RWPE2 (cell line): ENCODE measurements at places on chromosomes 13 and 19.

GRCh38 chr13:113216254-113217048, 7.0 kb downstream of the CUL4A start:
- no peak for DNase-seq

DNA sequence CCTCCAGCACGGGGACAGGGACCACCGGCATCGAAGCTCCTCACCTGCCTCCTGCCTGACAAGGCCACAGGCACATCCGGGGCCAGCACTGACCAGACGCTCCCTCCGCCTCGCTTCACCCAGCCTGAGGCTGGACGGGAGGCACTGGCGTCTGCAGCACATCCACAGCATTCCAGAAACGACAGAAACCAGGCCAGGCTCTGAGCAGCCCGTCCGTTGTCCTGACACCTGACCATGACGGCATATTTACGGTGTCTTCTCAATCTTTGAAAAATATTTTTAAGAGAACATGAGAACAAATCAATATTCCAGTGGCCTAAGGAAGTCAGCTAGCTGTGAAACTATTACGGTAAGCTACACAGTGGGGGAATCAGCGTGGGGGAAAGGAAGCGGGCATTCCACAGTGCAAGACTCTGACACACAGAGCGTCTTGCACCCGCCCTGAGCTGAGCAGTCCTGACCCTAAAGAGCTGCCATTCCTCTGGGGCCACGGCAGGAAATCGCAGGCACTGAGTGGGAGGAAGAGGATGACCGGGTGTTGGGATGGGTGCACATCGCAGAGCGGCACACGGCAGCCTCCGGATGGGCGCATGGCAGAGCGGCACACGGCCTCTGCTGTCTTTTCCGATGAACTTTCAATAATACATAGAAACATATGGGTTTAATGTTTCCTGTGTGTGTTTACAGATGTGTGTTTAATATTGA, 26.8 kb downstream of the RASA3 start:
- peak; percentile 21 for DNase-seq

DNA sequence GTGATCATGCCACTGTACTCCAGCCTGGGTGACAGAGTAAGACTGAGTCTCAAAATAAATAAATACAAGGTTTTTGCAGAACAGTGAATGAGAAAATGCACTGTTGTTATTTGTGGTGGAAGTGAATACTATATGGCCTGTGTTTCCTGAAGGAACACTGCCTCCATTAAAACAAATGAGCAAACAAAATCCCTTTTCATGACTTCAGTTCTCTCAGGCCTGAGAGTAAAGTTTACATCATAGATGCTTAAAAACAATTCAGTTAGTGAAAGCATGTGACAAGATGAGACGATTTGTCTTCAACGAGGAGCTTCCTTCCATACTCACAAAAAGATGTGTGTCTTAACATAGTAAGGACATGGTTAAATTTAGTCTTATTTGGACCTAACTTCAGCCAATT, 14.4 kb downstream of the SPINT2 start:
- no peak for DNase-seq

DNA sequence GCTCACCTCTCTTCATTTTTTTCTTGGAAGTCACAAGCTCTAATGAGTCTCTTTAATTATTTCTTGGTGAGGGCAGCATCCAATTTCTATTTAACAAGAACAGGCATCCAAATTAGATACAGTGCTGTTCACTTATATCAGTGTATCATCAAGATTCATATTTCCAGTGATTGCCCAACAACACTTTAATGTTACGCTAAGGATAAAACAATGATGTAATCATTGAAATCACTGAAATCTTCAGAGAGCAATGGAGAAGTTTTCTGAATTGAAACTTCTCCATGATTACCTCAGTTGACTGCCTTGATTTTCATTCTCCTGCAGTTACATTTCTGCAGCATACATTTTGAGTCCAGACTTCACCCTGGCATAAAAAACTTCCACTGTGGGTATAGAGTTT, 17.1 kb upstream of the LRCH1 start:
- DNase-seq = no peak

- DNase-seq = no peak
Measured at GRCh38 chr19:9956956-9957355, 20.6 kb upstream of the OLFM2 start.

DNA sequence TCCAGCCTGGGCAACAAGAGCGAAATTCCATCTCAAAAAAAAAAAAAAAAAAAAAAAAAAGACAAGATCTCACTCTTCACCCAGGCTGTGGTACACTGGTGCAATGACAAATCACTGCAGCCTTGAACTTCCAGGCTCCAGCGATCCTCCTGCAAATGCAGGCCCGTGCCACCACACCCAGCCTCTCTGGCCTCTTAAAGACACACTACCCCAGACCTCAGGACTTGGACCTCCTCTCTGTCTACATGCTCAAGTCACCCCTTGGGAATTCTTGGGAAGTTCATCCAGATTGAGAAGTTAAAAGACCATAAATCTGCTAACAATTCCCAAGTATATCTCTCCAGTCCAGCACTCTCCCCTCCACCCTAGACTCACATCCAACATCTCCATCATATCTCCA, 10.6 kb upstream of the HIPK4 start:
- DNase-seq = no peak

DNA sequence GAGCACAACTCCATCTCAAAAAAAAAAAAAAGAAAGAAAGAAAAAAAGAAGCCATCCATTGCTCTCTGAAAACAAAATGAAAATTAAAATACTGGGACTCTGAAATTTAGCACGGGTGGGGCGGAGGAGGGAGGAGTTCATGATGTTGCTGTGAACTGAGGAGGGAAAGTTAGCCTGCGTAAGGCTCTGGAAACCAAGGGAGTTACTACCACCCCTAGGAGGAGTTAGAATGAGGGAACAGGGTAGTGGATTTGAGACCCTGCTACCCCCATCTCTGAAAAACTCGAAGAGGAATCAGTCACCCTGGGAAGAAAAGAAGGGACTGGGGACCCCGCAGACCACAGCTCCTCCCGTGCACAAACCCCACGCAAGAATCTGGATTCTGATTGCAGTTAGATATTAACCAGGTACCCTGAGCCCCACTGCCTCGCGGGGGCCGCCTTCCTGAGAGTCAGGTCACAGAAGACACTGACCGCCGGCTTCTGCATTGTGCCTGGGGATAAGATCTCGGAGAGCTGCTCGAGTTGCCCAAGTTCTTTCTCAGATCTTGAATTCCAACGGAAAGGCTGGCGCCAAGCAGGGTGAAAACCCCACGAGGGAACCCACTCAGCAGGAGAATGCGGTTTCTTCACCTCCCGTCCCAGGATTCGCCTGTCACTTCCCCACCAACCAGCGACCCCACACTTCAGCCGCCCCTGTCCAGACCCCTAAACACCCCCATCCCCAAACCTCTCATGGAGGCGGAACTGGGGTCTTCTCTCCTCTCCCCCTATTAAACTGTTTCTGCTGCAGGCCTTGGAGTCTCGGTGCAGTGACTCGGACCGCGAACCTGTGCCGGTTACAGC, 870 bp downstream of the ZNF442 start:
- no peak for DNase-seq

GRCh38 chr13:110993788-110994187, 78.9 kb upstream of the ANKRD10 start:
- no peak for DNase-seq

GRCh38 chr13:42946927-42947326, 45.1 kb downstream of the EPSTI1 start:
- no peak for DNase-seq

GRCh38 chr13:48761256-48761655, 107.5 kb downstream of the CYSLTR2 start:
- DNase-seq = no peak

- no peak for DNase-seq
Measured at GRCh38 chr19:29389495-29389894, 136.3 kb upstream of the VSTM2B start.

GRCh38 chr19:17471410-17472125, 1.2 kb downstream of the SLC27A1 start:
- DNase-seq = no peak

GRCh38 chr19:50702871-50703829, 16.5 kb downstream of the SHANK1 start:
- DNase-seq = no peak

DNA sequence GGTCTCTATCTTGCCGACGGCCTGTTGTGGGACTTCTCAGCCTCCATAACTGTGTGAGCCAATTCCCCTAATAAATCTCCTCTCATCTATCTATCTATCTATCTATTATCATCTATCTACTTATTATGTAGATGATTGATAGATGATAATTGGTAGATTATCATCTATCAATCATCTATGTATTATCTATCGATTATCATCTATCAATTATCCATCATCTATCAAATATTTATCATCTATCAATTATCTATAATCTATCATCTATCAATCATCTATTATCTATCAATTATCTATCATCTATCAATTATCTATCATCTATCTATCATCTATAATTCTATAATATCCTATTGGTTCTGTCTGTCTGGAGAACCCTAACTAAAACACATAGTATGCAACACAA, 33.5 kb downstream of the CYSLTR2 start:
- DNase-seq = no peak

DNA sequence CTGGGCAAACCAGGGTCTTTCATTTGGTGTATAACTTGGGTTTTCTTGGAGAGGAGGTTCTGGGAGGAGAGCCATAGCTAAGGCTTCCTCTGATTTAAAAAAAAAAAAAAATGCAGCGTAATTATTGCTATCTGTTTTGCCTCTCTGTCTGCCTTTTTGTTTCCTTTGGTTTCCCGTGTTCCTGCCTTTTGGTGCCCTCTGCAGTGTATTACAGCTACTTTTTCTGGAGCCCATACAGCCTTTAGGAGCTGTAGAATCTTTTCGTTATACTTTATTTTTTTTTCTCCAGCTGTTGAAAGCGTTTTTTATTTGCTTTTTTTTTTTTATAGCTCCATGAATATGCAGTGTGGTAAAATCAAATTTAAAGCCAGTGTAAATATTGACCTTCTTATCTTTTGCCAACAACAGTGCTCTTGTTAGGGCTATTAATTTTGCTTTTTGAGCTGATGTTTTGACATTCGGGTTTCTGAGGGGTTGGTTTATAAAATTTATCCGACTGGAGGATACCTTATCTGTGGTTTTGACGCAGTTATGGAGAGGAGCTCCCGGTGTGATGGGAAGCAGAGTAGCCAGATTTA, 38.1 kb downstream of the ZNF493 start:
- no peak for DNase-seq

- no peak for DNase-seq
Measured at GRCh38 chr19:46493236-46494145, 2.2 kb downstream of the PNMA8B start.

DNA sequence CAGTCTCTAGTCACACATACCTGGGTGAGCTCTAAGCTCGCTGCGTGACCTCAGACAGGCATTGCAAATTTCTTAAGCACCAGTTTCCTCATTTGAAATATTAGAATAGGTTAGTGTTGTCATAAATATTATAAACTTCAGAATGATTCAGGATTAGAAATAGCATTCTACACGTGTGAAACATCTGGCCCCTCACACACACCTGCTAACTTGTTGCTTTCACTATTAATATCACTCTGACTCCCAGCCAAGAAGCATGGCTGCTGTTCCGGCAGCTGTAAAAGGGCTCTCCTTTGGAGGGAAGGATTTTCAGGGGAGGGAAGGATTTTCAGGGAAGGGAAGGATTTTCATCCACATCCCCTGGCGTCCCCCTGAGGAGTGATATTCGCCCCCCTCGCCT, 161.3 kb upstream of the GPR12 start:
- DNase-seq = no peak

GRCh38 chr19:32631381-32631780, 43.6 kb downstream of the ANKRD27 start:
- DNase-seq = no peak

- DNase-seq = no peak
Measured at GRCh38 chr19:41205995-41206394, 13.0 kb downstream of the CYP2S1 start.

GRCh38 chr19:28633319-28634018, 579.5 kb downstream of the UQCRFS1 start:
- no peak for DNase-seq

DNA sequence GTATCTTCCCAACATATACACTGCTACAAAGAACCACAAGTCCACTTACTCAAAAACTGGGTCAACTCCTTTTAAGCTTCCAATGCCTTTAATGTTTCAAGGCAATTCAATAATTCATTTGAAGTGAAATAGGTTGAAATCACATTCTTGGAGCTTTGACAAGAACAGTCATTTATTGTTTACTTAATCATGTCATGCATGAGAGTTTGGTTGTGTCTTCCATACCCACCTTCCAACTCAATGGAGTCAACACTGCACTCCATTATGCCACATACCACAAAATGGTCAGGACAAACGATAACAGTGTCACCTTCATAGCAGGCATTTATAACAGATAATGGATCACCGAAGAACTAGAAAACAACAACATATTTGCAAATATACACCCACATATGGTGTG, 506.3 kb downstream of the UQCRFS1 start:
- no peak for DNase-seq

GRCh38 chr13:114038211-114038613, 64.3 kb upstream of the C13orf46 start:
- DNase-seq = no peak

- no peak for DNase-seq
Measured at GRCh38 chr19:5012688-5013457, 44.0 kb downstream of the KDM4B start.

- no peak for DNase-seq
Measured at GRCh38 chr19:1862424-1863327, 703 bp downstream of the KLF16 start.

GRCh38 chr19:49085868-49086232, 599 bp downstream of the SNRNP70 start:
- no peak for DNase-seq

GRCh38 chr13:113856716-113857065, 7.2 kb downstream of the GAS6 start:
- DNase-seq = peak; percentile 32

DNA sequence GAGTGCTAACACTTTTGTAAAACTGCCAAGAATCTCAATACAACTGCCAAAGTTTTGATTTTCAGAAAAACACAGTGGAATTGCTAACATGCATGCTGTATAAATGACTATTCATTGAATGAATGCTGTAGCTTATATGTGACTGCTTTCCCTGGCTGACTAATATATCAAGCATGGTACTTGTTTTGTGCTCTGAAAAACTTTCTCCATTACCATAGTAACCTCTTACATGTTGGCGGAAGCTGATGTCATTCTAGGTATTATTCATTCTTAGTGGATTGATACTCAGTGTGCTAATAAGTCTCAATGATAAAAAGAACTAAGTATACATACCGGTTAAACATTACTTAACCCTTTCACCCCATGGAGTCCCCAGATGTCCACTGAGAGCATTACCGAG, 166.1 kb upstream of the MYO16 start:
- no peak for DNase-seq
